ENCODE measurements at places on chromosomes 6 and 20.

GRCh38 chr6:57021086-57021720 lies 25.3 kb upstream of the KIAA1586 start:
- DNase-seq: no peak

DNA sequence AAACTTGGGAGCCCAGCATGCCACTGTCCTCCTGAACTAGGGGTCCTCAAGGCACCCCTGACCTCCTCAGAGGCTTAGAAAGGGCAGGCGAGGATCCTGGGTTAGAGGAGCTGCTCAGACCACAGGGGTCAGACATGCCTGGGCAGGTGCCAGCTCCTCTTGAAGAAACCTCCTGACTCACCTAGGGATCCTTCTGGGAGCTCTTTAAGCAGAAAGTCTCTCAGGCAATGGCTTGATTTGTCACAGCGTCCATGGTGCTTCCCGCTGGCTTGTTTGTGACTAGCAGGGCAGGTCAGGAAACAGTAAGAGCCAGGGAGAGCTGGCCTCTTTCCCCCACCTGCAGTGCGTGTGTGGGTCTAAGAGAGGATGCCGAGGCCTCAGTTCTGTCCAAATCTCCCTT lies 174.5 kb upstream of the SNX9 start:
- DNase-seq: no peak

DNA sequence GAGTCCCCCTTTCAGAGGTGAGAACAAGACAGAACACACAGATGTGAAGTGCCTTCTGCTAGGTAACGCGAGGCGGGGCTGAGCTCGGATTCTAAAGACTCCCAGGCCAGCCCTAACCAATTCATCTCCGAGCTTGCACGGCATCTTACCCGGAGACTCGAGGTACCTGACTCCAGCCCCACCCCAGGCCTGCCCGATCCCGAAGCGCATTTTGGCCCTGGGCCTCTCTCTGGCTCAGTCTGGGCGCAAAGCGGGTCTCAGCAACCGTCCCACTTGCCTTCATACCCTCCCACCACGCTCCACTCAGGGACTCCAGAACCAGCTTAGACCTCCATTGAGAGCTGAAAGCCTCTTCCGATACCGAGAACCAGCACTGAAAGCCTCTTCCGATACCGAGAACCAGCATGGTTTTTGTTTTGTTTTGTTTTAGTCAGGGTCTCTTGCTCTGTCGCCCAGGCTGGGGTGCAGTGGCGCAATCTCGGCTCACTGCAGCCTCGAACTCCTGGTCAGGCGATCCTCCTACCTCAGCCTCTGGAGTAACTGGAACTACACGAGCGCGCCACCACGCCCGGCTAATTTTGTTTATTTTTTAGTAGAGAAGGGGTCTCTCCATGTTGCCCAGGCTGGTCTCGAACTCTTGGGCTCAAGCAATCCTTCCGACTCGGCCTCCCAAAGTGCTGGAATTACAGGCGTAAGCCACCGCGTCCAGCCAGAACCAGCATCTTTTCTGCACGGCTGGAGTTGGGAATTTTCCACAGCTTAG lies 557 bp upstream of the DYNLRB1 start:
- peak; percentile 65 for DNase-seq

- no peak for DNase-seq
Observed at GRCh38 chr6:37784585-37784967, 35.0 kb upstream of the ZFAND3 start.

DNA sequence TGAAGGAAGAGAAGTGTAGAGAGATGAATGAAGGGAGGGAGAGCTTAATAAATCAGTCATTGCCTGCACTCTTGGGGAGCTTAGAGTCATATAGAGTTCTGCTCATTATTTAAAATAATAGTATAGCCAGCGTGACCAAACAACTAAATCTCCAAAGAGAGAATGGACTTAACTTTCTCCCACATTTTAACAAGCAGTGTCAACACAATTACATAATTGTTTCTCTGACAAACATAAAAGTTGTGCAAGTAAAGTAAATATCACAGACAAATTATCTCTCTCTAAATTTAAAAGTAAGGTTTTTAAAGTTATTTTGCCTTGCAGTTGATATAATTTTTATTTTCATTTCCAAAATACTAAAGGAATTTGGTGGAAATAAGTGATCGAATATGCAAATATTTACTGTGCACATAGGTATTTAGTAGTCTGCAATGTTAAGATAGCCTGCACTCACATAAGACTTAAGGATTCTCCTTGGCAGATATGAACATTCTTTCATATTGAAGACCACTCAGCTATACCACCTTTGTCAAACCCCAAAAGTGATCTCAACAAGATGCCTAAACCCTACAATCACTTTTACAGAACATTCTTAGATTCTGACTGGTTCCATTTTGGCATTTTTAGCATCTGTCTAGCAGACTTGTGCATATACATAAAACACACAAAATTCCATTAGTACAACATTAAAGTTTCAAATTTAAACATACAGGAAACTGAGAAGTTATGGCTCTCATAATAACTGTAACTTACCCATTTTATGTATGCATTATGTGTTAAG lies 67.7 kb downstream of the KIF6 start:
- DNase-seq: no peak

DNA sequence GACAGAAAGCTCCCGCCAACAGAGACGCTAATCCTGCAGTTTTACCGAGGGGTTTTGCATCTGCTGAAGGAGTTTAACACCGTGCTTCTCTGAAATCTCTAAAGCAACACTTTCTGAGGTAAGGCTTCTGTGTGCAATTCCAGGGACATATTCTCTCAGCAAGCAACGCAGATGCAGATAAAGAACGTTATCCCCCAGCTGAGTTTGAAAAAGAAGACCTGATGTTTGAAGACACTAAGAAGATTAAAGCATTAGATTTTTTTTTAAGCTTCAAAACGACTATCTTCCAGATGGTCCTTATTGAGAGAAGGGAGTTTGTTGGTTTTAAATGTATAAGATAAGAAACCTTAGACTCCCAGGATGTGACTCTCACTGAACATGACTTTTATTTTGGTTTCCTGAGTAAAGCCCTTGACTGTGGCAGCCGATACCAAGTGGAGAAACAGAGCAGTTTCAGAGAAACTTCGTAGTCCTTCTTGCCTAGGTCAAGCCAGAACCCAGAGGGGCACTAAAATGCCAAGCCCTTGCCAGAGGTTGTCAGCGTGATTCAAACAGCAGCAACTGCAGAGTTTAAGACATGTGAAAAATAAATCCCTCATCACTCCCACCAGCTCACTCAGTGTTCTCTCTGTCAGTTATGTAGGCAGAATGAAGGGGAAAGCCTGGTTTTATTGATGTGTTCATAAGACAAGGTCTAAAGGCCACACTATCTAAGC lies 353.3 kb upstream of the CNR1 start:
- no peak for DNase-seq

Data from activated CD4-positive, alpha-beta T cell treated with anti-CD3 and anti-CD28 coated beads for 4 hours (primary cell).